Aorta (tissue), 5 donors: ENCODE measurements at places on chromosomes 5 and 9. TPM values are rescaled to one million over a fixed set of nuclear protein-coding genes. Genes with fewer than 3 reads are reported as not detected.

The TMC1 gene
- polyA plus RNA-seq = not detected

The C5orf15 gene
- polyA plus RNA-seq = 18.7 TPM

GRCh38 chr9:133111808-133112662 lies 9.0 kb downstream of the RALGDS start:
- peak; percentile 69 for DNase-seq

DNA sequence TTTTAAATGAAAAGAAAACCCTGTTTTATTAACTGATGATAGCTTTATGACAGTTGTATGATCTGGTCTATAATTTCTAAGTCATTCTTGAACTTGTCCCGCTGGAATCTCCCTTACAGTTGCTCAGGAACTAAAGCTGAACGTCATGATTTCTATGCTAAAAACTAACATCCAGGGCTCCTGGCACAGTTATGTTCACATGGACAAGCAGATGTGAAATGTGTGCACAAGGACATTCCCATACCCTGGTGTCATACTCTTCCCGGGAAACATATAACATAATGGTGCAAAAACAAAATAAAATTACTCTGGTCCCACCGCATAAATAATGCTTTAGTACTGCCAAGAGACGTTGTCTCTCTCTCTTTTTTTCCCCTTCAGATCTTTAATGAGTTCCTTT lies 134.9 kb downstream of the PRDM6 start:
- no peak for DNase-seq

- no peak for DNase-seq
Observed at GRCh38 chr5:83672646-83673045, 48.0 kb downstream of the HAPLN1 start.

The CD14 gene
- 34.9 TPM for polyA plus RNA-seq

DNA sequence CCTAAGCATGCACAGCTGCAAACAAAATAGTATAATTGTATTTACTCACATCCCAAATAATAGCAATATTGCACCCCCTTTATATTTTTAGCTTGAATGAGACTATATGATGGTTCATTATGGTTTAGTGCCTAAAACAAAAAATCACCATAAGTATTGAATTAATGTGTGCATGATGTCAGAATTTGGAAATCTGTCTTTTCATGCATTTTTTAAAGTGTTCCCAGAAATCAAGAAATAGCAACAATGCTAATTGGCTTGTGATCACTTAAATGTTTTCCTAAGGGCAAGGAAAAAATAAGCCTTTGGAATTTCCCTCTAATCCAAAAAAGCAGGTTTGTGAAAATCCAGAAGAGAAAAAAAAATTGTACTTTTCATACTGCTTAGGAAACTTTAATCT lies 50.9 kb upstream of the ITGA2 start:
- DNase-seq = no peak

- no peak for DNase-seq
Observed at GRCh38 chr5:150575745-150576448, 64.6 kb upstream of the SYNPO start.

DNA sequence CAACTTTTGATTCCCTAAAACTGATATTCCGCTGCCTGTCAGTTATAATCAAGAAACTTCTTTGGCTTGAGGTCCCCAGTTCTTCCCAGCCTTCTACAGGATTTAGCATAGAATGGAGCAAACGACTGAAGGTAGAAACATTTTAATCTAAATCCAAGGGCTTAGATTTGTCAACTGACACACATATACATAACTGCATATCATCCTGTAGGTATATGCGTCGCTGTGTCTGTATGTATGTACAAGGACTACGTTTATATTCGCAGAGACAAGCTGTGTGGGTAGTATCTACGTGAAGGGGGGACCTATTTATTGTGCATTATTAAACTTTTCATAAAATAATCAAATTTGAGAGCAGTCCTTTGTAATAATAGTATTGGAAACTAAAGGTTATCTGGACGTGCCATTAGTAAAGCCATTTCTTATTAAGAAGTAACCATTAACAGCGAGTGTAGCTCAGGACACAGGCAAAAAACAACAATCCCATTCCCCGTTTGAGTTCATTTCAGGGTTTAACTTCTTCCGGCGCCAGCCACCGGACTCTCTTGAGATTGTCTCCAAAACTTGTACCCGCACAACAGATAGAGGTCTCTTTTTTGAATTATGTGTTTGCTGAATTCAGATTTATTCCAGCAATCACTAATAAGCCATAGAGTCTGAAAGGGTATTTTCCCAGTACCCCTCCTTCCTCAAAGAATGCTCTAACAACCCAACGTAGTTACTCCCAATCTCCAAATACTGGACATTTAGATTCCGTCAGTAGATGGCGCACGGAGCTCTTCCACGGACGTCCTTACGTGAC lies 2.1 kb upstream of the MLLT3 start:
- no peak for DNase-seq

DNA sequence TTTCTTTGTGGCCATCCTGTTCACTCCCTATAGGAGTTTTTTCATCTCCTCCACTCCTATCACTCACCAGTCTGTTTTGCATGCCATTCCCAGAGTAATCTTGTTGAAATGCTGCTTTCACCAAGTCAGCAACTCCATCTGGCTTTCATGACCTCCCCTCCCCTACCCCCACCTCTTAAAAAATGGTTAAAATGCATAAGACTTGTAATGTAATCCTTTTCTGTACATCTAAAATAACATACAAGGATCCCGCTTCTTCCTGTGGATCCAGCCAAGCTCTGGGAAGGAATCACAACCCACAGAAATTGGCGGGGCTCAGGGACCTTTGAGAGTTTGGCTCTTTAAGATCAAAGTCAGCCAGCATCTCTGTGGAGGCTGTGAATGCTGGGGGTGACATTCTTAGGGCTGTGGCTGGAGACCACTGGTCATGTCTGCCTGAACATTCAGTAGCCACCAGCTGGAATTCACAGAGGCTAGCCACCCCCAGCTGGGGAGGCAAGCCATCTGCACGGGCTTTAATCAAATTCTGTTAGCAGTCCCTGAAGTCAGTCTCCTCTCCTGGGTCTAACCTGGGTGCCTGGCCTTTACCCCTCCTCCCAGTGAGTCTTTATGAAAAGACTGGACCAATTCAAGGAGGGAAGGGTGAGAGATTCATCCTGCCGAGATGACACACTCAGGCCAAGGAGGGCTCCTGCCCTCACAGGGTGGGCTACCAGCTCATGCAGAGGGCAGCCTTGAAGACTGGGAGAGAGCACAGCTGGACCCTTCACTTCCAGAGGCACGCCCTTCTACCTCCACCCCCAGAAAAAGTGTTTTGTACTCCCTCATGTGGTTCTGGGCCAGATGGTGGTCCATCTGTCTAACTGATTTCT lies 132.9 kb downstream of the LIFR start:
- DNase-seq = no peak

DNA sequence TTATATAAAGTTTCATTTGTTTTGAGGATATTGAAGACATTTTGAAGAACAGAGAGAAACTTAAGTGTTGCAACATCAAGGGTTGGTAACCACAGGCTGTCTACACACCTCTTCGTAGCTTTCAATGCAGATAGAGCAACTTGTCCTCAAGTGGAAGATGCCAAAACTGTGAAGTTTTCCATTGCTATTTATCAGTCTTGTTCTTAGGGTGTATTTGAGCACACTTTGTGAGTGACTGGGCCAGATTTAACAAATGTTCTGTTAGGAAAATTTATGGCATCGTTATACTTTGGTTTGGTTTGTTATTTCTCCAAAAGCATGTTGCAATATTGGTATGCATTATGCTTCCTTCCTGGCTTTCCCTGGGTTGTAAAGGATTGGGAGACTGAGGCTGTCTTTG lies 31.6 kb downstream of the NNT start:
- DNase-seq = no peak

The SLC35A4 gene
- 25.5 TPM for polyA plus RNA-seq

DNA sequence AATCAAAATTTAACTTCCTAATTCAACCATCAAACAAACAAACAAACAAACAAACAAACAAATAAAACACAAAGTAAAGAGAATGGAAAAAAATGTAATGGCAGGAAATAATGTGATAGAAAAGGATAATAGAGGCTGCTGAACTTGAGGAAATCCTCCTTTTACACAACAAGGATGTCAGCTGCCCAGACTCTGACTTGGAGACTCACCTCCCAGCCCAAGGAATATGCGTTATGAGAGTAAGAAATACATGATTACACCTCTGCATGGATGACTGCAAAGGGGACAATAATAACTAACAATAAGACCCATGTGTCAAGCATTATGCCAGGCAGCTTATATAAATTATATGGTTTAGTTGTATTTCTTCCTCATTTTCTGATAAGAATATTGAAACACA lies 46.6 kb upstream of the JAK2 start:
- DNase-seq = no peak

The MRPS27 gene
- polyA plus RNA-seq = 32.4 TPM

DNA sequence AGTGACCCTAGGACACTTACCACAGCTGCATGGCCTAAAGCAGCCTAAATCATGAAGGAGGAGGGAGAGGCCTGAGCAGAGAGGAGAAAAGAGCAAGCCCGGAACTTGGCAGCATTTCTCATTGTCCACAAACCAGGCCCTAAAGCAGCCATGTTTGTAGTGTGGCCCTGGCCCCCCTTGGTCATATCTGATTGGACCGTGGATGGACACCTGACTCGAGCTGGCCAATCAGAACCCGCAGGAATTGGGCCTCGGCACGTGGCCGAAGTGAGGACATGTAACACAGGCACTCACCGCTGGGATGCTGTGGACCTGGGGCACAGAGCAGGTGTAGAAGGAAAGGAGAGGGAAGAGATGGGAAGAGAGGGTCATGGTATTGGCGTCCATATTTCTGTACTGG lies 56.9 kb downstream of the ASS1 start:
- no peak for DNase-seq

DNA sequence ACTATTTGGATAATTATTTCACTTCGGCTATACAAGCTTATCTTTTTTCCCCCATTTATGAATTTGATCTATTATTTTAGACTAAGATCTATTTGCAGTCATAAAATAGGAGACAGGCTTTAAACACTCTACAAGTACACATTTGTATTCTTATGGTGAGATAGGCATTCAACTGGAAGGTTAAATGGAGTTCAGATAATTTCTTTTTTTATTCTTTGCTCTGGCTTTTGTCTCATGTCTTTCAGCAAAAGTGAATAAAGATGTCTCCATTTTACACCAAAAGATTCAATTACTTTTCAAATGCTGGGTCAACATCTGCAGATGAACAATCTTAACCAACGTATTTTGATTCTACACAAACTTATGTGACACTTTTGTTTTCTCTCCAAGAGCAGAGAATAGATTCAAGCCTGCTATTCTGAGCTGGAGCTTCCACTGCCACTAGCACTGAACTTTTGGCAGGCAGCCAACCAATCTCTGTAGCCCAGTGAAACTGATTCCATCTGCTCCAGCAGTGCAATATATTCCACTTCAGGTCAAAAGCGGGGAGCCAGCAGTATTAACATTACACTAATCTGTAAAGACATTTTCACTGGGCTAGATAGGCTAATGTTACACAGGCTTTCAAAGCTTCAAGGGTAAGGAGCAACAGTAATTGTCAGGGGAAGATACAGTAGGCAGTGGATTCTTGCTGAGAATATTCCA lies 452.0 kb upstream of the ZNF608 start:
- peak; percentile 77 for DNase-seq

The CRB2 gene
- polyA plus RNA-seq = 0.03 TPM

The GAPVD1 gene
- 6.5 TPM for polyA plus RNA-seq

- DNase-seq = no peak
Observed at GRCh38 chr9:71245651-71246050, 124.2 kb upstream of the TRPM3 start.

GRCh38 chr9:79026316-79026715 lies 545.4 kb upstream of the TLE4 start:
- DNase-seq = no peak

The ADAMTSL2 gene
- 0.38 TPM for polyA plus RNA-seq

DNA sequence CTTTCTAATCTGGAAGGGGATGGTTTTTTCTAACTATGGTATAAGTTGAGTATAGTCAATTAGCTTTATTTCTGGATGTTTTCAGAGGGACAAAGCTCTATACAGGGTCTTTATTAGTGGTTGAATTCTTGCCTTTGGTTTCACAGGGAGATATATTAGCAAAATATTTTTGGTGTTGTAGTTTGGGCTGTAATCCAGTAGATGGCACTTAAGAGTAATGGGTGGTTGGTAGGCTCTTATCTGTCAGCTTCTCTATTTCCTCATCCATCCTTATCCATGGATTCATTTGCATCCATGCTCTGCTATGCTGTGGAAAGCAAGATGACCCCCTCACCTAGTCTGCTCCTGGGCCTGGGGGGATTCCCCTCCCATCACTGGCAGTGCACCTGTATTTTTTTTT lies 363.6 kb upstream of the CYLC2 start:
- no peak for DNase-seq

DNA sequence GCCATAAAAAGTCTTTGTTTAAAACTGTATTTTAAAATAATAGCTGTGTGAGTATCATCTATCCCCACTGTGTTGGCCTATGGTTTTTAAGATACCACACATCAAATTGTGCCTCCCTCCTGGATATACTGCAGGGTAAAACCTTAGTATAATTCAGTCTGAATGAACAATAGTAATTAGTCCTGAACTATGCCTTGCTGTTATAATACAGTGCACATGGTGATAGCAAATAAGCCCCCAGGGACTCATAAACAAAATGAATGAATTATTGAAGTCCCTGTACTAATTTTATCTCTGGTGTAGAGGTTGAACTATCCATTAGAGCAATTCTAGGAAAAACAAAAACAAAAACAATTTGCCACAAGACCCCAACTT lies 142.7 kb upstream of the ADAMTSL1 start:
- no peak for DNase-seq

The ECSCR gene
- 6.1 TPM for polyA plus RNA-seq

The CDH9 gene
- polyA plus RNA-seq = not detected
